Stimulated activated CD8-positive, alpha-beta memory T cell treated with anti-CD3 and anti-CD28 coated beads, Interleukin-7, amount 100 ng/mL, for 1 hour (primary cell): ENCODE measurements at places on chromosomes 7 and 10.

- DNase-seq, result no peak
These were observed 65.8 kb downstream of the SORCS3 start for GRCh38 chr10:104706886-104707285.

- DNase-seq, result no peak
These were observed 18.7 kb downstream of the ECHDC3 start for GRCh38 chr10:11760861-11761260.

DNA sequence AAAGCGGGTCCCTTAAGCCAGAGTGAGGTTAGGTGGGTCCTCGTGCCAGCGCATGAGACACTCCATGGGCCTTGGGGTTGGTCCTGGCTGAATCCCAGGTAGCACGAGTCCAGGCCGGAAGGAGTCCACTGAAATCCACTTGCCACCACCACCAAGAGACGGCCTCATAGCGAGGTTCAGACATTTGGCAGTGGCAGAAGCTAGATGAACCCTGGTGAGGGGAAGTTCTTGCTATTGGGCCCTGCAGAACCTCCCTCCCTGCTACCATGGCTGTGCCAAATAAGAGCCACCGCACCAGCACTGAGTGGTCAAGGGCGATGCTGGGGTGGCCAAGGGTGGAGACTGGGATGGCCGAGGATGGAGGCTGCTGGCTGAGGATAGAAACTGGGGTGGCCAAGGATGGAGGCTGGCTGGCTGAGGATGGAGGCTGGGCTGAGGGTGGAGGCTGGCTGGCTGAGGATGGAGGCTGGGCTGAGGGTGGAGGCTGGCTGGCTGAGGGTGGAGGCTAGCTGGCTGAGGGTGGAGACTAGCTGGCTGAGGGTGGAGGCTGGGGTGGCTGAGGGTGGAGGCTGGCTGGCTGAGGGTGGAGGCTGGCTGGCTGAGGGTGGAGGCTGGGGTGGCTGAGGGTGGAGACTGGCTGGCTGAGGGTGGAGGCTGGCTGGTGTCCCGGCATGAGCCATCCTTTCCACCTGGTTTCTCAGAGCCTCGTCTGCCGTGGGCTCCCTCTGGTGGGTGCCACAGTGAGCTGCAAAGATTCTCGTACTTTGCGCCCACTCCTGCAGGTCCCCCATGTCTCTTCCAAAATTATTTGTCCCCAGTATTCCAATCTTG, 88.2 kb downstream of the ELFN1 start:
- DNase-seq, result no peak

GRCh38 chr10:32150532-32151101, 94.4 kb upstream of the KIF5B start:
- DNase-seq, result no peak

- DNase-seq, result no peak
These were observed 2.4 kb downstream of the ZNRF2 start for GRCh38 chr7:30286749-30287148.

DNA sequence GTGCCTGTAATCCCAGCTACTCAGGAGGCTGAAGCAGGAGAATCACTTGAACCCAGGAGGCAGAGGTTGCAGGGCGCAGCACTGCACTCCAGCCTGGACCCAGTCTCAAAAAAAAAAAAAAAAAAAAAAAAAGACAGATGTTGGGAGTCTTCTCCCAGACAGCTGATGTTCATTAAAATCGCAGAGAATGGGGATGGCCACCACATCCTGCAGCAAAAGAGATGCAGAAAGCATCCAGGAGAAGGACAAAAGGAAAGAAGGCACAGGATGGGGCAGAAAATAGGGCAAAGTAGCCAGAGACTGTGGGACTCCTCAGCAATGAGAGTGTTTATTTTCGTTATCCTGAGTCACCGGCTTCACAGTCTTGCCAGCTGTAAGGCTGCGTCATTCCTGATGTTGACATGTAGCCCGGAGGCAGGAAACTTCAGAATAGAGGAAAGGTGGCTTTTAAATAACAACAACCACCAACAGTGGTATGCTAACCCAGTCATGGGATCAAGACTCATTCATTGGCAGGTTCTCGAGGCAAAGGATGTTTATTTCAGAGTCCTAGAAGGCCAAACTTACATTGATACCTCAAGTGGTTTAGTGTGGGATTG, 149.5 kb upstream of the SVIL start:
- DNase-seq, result no peak

DNA sequence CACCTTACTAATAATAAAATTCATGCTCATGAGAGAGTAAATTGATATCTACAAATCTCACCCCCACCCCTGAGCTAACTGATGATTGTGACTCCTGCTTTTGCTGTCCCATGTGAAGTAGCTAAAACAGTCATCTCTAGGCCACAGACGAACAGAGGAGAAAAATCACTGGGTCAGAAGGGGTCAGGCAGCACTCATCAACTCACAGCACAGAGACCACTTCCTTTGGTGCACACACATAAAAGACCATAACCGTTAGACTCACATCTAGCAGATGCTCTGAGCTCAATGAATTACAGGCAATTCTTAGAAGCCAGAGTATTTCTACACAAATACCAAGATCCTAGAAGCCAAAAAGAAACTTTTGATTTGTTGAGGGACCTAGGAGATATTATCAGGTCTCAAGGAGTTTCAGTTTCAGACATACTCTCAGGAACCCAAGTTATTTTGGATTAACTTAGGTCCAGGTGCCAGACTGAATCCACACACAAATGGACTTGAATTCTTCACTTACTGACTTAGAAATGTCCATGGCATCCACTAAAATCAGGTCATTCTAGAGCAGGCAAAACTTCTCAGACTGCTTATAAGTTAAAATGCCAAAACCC, 65.0 kb upstream of the TES start:
- DNase-seq, result no peak

GRCh38 chr10:60943316-60944057, 498 bp downstream of the RHOBTB1 start:
- no peak for DNase-seq

DNA sequence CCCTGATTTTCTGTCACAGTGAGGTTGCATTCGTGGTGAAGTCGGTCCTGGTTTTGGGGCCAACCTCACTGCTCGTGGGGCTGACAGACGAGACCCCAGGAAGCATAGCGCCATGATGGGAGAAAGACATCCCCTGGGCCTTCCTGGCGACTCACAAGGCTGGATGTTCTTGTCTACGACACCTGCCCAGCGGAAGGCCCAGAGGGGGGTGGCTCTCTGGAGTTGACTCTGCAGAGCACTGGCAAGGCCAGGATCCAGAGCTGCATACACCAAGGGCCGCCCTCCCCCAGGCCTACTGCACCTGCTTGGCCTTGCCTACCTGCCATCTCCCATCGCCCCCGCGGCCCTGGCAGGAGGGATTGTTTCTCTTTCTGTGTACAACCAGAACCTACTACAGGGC, 608.9 kb downstream of the PTPRN2 start:
- DNase-seq, result no peak

- no peak for DNase-seq
These were observed 3.1 kb upstream of the C10orf90 start for GRCh38 chr10:126673565-126673964.

- DNase-seq, result no peak
These were observed 3.2 kb downstream of the GNB2 start for GRCh38 chr7:100676501-100677306.

DNA sequence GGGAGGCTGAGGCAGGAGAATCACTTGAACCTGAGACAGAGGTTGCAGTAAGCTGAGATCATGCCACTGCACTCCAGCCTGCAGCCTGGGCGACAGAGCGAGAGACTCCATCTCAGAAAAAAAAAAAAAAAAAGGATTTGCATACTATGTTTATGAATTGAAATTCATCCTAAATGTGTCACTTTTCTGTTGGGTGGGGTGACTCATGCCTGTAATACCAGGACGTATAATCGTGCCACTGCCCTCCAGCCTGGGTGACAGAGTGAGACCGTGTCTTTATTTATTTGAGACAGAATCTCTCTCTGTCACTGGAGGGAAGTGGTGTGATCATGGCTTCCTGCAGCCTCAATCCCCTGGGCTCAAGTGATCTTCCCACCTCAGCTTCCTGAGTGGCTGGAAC, 5.8 kb downstream of the ZNF212 start:
- DNase-seq, result no peak

GRCh38 chr7:139991269-139991666, 71.5 kb downstream of the PARP12 start:
- no peak for DNase-seq

DNA sequence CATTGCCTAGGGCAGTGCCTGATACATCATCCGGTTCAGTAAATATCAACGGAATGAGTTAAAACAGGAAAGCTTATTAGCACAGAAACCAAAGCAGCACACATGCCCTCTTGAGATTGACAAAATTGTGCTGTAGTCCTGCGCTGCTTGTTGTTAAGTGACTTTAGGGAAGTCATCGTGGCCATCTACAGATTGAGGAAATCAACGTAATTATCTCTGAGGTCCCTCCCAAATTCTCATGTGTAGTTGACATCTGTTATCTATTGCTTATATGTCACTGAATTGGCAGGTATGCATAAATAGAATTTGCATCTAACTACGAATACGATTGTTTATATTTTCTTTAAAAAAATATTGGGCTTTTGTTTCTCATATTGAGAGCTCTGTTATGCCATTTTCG, 3.5 kb upstream of the GNB2 start:
- no peak for DNase-seq

GRCh38 chr10:103273041-103273441, 3.9 kb upstream of the INA start:
- DNase-seq, result no peak

- no peak for DNase-seq
These were observed 115.2 kb downstream of the PLXNA4 start for GRCh38 chr7:132461032-132461592.

DNA sequence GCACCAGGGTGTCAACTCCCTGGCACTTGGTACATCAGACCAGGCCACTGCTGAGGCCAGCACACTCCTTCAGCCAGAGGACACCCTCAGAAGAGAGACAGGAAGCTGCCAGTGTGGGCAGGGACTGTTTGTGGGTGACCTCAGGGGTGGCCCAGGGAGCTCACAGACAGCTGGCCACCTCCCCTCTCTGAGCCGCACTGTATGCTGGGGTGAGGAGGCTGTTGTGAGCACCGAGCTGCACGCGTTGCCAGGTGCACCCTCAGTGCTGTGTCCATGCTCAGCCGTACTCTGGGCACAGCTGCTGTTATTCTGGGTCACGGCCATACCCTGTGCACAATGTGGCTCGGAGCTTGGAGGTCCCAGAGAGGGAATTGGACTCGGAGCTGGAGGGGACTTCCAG, 61.5 kb upstream of the NANOS1 start:
- DNase-seq, result no peak

DNA sequence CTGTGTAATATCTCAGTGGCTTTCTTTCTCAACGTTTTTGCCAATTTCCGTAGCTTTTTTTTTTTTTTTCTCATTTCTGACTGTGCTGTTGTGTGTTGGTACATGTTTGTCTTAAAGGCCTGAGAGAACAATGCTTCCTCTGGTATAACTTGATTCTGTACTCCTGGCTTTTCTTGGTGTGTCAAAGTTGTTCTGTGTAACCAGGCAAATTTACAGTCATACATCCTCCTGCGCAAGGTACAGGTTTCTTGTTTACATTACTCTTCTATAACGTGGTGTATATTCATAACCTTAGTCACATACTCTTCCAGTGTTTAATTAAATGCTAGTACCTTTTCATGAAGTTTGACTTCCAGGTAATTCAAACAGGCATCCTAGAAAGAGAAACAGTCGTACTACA, 8.3 kb upstream of the ARHGAP12 start:
- DNase-seq, result no peak

DNA sequence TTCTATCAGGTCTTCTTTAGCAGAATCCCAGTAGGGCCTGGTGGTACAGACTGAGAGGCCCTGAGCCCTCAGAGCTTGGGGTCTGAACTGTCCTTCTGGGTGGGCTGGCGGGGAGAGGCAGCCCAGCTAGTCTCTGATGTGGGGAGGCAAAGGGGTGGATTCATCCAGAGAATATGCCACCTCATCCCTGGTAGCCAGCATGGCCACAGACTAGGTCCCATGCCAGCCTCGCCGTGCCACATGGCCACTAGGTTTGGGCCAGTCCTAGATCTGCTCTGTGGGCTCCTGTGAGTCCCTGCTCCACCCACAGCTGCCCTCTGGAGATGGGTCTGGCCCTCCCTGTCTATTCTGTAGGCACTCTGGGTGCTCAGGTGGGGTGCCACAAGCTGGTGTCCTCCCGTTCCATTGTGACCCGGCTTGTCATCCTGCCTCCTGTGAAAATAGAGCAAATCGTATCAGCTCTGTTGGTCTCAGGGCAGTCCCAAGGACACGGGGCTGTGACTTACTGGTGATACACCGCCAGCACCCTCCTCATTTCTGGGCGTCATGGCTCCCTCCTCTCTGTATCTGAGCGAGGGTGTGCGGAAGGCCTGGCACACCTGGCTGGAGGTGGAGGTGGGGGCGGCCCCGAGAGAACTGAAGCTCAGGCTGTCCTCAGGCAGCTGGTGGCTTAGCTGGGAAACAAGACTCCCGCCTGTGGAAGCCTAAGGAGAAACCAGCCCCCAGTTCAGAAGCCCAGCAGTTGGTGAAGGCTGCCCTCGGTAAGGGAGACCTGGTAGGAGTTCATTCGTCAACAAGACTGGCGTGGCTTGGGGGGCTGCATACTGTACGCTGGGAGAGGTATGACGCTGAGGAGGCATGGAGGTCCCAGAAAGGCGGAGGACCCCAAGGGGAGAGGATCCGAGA, 33.3 kb downstream of the UNC5B start:
- DNase-seq, result no peak
